ENCODE measurements at places on chromosomes 6 and 20.

- DNase-seq = peak; percentile 47
These were observed 72.6 kb upstream of the LY86 start for GRCh38 chr6:6515691-6516607.

- no peak for DNase-seq
These were observed 43.2 kb downstream of the YTHDF1 start for GRCh38 chr20:63172726-63173125.

- DNase-seq = no peak
These were observed 288.9 kb upstream of the ZNF337 start for GRCh38 chr20:25985597-25985996.

DNA sequence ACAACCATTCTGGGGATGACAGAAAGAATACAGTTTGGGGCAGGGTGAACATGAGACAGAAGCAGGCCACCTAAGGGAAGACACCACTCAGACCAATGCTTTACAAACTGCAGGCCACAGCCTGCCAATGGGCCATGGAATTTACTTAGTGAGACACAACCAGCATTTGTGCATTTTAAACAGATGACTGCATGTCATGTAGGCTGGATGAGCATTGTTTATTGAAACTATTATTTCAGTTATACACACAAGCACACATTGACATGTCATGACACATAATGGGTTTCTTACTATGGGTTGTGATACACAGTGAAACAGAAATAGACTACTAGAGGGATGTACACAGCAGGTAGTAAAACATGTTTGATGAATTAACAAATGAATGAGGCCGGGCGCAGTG, 8.0 kb downstream of the PGM3 start:
- no peak for DNase-seq

DNA sequence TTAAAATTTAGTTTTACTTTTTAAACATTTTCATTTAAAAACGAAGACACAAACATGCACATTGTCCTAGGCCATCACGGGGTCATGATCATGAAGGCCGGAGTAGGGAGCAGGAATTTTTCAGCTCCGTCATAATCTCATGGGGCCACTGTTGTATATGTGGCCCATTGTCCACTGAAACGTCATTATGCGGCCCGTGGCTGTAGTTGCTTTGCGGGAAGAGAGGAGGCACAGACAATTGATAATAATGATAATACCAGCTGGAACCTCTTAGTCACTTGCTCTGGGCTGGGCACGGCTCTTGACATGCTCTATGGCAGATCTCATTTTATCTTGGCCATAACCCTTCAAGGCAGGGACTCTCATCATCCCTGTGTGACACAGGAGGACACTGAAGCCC, 56.5 kb upstream of the FNDC1 start:
- no peak for DNase-seq

DNA sequence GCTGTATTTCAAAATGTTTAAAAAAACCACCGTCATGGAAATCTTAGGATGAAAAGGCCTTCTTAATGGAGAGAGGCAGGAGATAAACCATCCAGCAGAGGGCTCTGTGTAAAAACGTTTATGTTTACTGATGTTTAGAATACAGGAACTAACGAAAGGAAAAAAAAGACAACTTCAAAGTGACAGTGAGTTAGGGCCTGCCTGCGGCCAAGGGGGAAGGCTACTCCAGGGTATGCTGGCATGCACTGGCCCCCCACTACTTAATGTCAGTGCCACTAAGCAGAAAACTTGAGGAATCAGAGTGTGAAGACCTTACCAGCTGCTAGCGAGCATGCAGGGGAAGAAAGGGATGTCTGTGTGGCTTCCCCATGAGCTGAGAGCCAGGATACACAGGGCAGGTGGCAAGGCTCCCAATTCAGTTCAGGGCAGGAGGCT, 47.7 kb downstream of the AKAP7 start:
- DNase-seq = no peak

DNA sequence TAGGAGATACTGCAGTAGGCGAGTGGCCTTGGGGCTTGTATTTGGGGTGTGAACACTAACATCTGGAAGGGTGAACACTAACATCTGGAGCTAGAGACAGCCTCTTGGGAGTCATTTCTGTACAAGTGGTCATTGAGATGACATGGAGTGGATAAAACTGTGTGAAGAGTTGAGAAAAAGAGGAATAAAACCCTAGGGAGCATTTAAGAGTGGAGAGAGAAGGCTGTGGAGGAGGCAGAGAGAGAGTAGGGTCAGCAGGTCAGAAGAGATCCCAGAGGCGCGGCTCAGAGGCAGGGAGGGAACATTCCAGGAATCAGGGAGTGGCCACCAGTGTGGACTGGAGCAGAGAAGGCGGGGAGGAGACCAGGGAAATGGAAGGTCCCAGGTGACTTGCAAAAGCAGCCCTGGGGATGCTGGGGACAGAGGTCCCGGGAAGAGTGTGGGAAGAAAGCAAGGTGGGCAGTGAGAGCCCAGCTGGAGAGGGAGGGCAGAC, 202.0 kb upstream of the RNF24 start:
- DNase-seq = no peak

DNA sequence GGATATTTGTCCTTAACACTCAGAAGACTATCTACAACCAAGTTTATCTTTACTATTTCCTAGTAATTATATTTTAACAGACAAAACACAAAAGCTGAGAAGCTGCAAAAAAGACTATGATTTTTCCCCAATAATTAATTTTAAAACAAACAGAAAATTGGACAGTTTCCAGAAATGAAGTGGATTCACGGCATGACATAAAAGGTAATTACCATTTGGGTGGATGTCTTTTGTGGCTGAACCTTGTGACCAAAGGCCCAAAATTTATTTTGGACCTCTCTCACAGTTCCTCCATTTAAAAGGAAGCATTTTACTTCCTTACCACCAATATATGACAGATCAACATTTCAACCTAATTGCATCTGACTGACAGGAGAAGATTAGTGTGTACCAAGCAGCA, 90.2 kb downstream of the GMDS start:
- no peak for DNase-seq

GRCh38 chr20:61053487-61053886, 198.6 kb upstream of the CDH4 start:
- DNase-seq = no peak

DNA sequence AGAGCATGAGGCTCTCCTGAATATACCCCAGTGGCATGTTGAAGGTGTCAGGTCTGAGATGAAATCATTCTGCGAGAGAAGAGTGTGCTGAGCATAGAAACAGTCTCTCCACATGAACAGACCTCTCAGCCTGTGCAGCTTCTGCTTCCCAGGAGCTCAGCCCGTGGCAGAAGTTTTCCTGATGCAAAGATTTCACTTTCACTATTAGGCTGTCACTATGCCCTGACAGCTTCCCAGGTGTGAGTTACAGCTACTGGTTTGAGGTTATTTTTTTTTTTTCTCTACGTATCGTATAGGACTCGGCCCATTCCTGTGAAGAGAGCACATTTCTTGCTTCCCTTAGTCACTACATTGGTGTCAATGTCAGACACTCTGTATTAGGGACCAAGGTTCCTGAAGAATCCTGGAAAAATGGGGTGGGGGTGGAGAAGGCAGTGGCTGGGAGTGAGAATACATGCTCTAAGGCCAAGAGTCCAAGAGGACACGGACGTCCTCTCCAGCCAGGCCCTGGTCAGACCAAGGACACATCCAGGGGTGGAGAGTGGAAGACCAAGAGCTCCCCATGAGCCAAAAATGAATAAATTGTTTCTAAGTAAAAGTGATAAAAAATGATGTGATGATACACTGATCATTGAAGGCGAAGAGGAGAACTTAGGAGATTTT, 121.2 kb upstream of the AKAP12 start:
- DNase-seq = no peak

DNA sequence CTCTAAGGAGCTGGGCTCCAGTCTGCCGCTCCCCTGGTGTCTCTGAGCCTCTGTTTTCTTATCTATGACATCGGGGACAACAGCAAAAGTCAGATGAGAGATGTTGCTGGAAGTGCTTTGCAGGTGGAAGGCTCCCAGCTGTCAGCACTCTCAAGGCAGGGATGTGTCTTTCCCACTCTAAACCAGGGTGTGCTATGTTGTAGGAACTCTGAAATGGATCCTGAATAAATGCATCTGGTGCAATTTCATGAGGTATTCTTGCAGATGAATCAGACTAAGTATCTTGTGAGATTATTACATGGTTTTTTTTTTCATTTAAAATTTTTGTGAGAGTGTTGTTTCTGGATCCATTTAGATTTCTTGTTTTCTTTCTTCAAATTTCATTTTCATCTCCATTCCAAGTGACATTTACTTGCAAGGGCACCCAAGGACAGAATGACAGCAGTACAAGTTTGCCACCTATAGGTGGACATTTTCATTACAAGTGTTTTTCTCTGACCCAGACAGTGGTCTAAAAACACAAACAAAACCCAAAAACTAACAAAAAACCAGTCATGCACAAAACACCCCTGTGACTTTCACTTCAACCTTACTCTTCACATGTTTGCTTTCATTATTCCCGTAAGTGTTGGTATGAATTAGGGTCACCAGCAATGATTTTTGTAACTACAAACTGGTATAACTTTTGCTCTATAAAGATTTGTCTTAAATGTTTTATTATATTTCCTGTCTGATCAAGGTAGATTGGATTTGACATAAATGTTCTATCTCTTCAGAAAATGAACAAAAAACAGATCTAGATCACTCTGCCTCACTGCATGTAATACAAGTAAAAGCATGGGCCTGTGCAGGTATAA, 14.7 kb upstream of the SIM1 start:
- no peak for DNase-seq

DNA sequence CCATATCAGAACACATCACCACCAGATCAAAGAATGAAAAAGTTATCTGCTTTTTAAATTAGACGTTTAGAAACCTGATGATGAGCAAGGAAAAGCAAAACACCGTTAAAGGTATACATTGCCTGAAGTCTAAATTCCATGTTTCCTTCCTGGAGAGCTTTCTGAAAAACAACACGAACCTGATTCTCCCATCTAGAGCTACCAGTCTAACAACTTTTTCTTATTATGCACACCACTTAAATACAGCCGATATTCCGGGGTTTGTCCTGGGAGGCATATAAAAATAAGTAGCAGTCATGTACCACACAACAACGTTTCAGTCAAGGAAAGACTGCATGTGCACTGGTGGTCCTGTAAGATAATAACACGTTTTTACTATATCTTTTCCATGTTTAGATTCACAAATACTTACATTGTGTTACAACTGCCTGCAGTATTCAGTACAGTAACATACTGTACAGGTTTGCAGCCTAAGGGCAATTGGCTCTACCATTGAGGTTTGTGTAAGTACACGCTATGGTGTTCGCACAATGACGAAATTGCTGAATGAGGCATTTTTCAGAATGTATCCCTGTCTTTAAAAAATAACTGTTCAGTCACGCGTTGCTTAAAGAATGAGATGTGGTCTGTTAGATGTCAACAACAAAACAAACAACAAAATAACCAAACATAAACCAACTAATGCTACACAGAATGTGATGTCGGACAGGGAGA, 19.1 kb upstream of the LYRM2 start:
- DNase-seq = no peak

DNA sequence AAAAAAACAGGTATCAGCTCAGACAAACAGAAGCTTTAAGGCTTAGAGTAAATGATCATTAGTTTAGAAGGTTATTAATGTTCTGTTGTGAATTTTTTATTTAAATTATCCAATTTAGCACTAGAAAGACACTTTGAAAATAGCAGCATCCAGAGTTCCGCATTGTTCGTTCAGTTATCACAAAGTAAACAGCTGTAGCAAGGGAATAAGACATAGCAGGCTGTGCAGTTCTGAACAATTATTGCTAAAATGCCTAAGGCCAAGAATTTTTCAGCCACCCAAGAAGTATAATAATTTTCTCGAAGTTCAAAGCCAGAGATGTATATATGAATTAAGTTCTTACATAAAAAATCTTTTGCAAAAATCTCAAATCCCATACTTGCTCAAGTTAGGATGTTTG, 8.0 kb upstream of the TNFAIP3 start:
- no peak for DNase-seq

DNA sequence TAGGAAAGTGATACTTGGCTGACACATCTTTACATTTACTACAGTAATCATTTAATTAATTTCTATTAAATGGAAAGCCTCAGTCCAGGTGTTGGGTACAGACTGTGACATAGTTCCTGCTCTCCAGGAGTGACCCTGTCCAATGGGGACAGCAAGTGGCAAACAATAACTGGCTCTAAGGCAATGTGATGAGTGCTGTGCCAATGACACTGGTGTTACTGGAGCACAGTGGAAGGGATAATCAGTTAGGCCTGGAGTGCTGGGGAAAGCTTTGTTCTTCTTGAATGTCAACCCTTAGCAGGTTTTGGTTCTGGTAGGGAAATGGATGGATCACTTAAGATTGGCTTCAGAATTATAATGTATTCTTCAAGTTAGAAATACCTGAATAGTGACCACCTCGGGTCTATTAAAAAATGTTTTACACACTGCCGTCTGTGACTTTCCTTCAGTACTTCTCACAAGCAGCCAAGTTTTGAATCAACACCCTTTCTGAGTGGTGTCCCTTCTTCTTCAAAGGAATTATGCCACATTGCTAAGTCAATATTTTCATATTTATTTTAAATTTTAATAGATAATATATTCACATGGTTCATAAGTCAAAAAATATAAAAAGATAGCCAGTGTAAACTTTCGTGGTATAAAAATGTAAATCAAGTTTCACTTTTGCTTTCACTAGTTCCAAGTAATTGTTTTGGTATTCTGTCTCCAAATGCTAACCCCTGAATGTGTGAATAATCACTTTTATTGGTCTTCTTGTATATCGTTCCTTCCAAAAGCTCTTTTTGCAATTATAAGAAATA, 9.6 kb downstream of the CMTR1 start:
- DNase-seq = no peak

Measured in stimulated activated CD4-positive, alpha-beta T cell treated with anti-CD3 and anti-CD28 coated beads, Interleukin-2, amount 100 ng/mL, for 48 hours (primary cell).